Glutamatergic neuron (in vitro differentiated cells): ENCODE measurements at places on chromosomes 12 and 14.

DNA sequence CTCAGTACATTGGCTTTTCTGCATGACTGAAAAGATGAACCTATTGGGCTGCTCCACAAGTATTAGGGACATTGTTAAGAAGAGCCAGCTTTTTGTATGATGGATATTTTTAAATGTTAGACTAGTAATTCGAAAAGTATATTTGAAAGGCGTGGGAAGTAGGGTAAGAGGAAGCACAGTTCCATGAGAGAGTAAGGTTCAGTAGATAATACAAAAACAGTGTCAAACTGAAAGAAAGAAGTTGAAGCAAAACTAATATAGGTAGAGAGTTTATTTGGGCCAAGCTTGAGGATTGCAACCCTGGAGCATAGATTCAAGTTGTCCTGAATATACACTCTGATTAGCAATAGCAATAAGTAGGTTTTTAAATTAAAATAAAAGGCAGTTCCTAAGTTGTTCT is 193.9 kb downstream of the RASSF9 start:
- DNase-seq, result no peak

- DNase-seq, result no peak
Measured at GRCh38 chr12:87201598-87201997, 827.6 kb downstream of the C12orf50 start.

GRCh38 chr14:47044841-47045240 is 393.3 kb upstream of the RPL10L start:
- DNase-seq, result no peak

DNA sequence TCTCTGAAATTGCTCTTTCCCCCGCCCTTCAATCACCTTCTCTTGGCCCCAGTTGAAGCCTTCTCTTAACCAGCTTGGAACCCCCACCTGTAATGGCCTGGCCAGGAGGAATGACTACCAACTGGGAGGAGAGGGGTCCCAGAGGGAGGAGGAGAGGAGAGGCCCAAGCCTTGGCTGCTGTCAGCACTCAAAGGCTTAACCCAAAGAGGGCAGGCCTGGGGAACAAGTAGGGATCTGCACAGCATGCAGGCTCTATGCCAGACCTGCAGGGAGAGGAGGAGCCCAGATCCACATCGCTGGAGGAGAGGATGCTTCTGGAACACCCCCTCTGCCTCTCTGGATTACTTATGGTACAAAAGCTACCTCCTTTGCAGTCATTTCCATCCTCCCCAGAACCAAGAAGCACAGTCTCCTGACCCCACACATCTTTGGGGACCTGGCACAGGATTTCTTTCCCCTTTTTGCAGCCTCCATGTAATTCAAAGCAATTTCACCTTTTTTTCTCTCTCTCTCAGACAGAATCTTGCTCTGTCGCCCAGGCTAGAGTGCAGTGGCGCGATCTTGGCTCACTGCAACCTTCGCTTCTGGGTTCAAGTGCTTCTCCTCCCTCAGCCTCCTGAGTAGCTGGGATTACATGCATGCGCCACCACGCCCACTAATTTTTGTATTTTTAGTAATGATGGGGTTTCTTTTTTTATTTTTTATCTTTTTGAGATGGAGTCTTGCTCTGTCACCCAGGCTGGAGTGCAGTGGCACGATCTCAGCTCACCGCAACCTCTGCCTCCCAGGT is 6.2 kb downstream of the RARG start:
- DNase-seq, result no peak

DNA sequence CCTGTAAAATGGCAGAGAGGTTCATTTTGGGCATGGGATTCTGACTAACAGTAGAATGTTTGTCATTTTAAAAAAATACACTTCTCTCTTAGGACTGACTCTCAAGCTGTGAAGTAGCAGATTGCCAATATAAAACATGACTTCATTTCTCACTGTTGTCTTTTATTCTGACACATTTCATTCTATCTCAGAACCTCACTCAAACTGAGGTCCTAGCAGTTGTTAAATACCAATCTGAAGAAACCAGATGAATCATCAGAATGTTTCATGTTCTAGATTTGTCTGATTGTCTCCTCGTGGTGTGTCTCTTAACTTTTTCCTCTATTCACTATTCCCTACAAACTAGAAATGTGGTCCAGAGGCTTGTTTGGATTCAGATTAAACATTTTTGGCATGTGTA is 276.5 kb upstream of the NPAS3 start:
- no peak for DNase-seq

DNA sequence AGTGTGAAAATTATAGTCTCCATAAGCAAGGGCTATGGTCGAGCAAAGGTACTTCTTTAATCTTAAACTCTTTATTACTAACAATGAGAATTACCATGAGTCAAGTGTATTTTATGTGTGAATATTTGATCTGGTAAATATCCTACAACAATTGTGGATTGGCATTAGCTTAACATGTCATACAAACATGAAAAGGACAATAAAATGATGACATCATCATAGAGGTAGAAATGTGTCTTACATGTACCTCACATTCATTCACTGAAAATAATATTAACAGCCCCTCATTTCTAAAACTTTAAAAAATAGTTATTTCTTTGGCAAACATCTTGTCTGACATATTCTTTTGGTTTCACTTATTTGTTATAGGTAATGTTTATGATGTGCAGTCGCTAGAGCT is 355.0 kb downstream of the NAV3 start:
- DNase-seq, result no peak

- DNase-seq, result no peak
Measured at GRCh38 chr12:84919271-84919670, 6.7 kb upstream of the SLC6A15 start.

GRCh38 chr14:98203421-98203820 is 1068.6 kb downstream of the BCL11B start:
- no peak for DNase-seq

GRCh38 chr12:107320033-107320928 is 226.9 kb upstream of the CRY1 start:
- DNase-seq, result peak; percentile 31

- no peak for DNase-seq
Measured at GRCh38 chr14:68216957-68217356, 397.4 kb downstream of the RAD51B start.

DNA sequence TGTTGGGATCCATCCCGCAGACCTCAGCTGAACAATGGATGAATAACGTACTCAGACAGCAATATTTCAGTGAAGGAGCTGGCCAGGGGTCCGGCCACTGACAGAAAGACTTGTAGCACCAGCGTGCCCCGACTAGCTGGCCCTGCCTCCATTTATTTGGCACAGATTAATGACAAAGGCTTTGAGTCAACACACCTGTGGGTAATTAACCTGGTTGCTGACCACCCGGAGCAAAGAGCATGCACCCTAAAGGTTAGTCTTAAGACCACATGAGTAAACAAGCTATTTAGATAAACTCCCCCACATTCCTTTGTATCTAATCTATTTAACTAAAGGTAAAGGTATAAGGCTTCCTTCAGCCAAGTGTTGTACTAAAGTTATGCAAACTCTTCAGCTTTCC is 868.6 kb downstream of the LRFN5 start:
- DNase-seq, result no peak

DNA sequence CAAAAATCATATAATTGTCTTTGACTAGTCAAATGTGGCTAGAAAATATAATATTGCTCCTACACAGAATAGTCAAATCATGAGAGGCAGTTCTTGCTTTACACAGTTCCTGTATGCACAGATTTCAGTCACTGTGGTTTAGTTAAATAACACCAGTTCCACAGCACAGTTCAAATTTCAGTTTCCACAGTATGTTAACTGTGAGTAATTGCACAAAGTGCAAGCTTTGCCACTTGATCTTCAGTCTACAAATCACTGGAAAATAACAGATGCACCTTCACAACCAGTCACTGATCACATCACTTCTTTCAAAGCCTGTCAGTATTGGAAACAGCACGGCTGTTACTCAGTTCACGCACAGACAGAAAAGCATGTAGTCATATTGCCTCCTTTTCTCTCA is 38.7 kb downstream of the KCNH5 start:
- no peak for DNase-seq
